NCI-H1930 (cell line): ENCODE measurements at places on chromosomes 12 and 14.

DNA sequence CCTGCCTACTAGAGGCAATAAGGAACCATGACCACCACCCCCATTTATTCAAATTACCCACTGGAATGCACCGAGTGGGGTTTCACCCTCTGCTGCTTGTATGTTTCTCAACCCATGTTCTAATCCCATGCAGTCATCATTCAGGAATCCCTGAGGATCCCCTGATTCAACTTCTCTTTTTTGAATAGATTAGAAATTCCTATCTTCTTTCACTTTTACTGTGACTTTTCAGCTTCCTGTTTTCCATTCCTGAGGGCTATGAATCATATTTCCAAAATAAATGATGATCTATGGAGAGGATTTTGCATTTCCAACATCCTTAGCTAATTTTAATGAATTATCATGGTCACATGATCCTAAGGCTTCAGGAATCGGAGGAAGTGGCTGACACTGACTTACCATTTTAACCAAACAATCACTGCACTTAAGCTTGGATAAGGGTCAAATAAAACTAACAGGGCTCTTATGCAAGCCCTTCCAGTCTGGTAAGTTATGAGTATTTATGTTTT is 19.4 kb upstream of the P2RX4 start:
- no peak for DNase-seq

- no peak for DNase-seq
Observed at GRCh38 chr12:80721326-80721725, 4.6 kb downstream of the MYF5 start.

GRCh38 chr12:71636704-71637115 is 26.9 kb downstream of the ZFC3H1 start:
- DNase-seq, result peak; percentile 10

DNA sequence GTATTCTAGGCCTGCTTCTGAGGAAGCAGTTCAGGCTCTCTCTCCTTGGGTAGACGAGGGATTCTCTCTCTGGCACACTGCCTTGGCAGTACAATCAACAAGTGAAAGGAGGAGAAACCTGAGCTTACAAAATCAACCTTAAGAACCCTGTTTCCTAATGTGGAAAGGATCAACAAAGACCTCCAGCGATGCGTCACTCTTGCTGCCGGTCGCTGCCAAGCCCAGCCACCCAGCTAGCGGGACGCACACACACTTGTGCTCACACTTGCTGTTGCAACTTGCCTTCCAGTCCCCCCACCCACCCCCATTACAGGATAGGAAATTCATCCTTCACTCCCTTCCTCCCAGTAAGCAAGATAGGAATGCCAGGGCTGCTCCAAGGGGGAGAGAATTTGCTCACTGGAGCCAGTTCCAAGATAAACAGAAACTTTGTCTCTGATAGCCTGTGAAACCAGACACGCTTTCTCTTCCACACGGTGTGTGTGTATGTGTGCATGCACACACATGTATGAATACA is 144.3 kb downstream of the BCL11B start:
- DNase-seq, result no peak

DNA sequence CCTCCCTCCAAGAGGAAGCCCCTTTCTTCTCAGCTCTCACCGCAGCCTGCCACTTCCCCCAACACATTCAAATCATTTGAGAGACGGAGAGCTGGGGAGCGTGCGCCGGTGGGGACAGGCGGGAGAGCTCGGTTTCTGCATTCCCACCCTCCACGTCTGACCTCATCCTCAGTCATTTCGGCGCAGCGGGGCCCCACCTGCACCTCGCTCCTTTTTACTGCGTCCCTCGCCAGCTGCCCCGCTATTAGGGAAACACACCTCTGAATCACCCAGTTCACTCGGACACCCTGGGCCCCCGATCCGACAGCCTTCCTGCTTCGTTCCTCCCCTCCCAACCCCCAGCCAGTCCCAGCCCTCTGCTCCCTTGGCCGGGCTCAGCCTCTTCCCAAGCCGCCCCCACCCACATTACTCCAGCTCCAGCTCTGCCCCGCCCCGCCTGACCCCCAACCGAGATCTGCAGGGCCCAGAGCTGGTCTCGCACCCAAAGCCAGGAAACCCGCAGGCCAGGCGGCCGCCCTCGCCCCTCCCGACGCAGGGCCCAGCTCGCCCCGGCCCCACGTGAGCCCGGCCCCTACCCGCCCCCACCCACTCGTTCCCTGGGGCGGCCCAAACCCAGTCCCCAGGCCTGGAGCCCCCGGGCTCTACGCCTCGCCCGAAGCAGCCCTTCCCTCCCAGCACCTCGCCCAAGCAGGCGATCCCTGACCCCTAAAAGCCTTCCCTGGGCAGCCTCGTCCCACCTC is 783 bp downstream of the CORO1C start:
- DNase-seq, result peak; percentile 25

- no peak for DNase-seq
Observed at GRCh38 chr12:12133259-12133658, 62.5 kb downstream of the BCL2L14 start.

GRCh38 chr12:124429535-124429934 is 134.6 kb downstream of the RFLNA start:
- no peak for DNase-seq

DNA sequence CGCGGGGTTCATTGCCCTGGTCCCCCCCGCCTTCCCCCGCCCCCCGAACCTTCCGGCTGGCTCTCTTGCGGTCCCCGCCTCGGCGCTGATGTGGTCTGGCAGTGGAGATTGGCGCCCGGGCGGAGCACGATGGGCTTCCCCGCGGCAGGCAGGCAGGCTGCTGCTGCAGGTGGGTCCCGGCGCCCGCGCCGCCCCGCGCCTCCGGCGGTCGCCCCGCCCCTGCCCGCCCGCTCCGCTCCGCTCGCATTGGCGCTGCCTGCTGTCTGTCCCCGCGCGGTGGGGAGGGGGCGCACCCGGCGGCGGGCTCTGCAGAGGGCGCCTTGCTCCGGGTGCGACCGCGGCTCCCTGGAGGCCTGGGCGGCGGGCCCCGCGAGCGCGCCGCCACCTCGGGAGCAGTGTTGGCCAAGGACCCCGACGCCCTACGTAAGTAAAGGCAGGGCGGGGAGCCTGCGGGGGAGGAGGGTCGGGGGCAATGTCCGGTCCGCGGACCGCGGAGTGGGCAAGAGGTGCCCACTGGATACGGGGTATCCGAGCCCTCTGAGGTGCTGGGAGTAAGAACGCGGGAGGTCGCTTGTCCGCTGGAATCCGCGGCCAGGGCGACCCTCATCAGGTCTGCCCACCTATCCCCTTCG is at the start of gene AKAP5:
Gene AKAP5 (plus strand): TSS at position 309 of the 632 bp plus-strand sequence. CDS start 2,896 bp downstream, outside the sequence.
- peak; percentile 83 for DNase-seq

DNA sequence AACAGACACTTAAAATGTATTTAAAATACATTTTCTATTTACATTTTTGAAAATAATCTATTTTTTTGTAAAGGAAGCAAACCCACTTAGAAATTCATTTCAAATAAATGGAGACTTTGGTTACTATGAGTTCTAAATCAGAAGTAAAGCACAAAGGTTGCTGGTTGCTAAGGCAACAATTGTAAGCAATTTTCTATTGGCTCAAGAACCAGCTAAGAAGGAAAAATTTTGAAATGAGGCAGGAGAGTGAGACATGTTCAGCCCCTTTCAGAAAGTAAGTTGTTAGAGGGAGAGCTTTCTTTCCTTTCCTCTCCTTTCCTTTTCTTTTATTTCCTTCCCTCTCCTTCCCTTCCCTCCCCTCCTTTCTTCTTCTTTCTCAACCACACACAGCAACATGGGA is 80.7 kb downstream of the PRMT8 start:
- DNase-seq, result no peak

GRCh38 chr12:117119592-117120198 is 20.5 kb upstream of the TESC start:
- DNase-seq, result no peak
